ENCODE measurements at places on chromosomes 3 and 15. TPM values are rescaled to one million over a fixed set of nuclear protein-coding genes. Genes with fewer than 3 reads are reported as not detected.

Gene TNIK
- 16.3 TPM for total RNA-seq

DNA sequence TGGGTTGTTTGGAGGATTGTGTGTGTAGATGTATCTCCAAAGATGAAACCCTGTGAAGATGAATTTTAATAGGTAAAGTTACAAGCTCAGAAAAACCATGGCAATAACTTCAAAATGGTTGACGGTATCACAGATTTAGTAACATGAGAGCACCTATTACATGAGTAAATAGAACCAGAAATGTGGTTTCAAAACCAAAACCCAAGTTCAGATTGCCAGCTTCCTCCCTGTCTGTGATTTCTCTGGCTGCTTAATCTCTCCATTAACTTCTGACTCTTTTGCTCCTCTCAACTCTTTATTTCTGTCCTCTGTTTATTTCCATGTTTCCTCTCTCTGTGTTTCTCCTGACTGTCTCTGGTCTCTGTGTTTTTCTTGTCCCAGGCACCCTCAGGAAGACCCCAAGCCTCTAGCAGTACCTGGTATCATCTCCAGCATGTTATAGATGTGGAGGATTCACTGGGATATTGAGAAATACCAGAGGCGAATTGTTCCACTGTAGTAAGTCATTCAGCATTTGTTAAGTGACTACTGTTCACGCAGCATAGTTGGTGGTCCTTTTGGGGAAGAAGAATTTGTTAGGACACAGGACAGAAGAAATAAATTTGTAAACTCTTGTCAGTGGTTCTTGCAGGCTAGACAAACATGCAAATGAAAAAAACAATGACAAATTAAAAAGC lies 138.8 kb downstream of the BBX start:
- DNase-seq = no peak

- DNase-seq = no peak
Measured at GRCh38 chr15:80744415-80744814, 34.8 kb upstream of the CEMIP start.

GRCh38 chr3:172302203-172302602 lies 146.1 kb downstream of the GHSR start:
- no peak for DNase-seq

Gene NME9
- not detected for total RNA-seq

DNA sequence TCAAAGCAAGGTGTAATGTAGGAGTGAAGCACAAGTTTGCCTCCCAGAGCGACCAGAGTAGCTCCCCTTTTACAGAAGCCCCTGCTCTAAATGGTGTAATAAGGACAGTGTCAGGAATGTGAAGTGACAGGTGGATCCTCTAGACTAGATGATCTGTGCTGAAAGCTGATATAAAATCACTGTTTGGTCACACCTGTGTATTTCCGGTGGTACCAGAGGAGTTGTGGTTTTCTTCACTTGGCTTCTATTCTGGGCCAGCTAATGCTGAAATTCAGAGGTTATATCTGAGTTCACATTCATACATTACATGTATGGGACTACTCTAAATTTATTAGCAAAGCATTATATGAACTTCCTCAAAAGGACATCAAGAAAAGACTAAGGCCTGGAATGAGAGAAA lies 117.4 kb downstream of the IL1RAP start:
- DNase-seq = no peak

DNA sequence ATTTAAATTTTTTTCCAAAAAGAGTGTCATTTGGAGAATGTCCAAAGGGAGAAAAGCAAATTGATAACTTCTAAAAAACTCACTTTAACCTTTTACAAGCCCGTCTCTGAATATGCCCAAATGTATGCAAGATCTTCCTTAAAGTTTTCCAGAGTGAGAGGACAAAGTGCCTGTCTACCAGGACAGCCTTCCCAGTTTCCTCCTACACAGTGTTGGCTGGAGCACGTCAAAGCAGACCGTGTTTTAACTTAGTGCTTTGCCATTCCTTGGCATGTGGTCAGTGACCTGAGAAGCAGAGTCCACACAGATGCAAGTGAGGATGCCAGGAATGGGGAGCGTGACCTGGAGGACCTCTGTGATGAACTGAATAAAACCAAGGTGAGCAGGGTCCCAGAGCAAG lies 245.7 kb downstream of the FAM43A start:
- no peak for DNase-seq

DNA sequence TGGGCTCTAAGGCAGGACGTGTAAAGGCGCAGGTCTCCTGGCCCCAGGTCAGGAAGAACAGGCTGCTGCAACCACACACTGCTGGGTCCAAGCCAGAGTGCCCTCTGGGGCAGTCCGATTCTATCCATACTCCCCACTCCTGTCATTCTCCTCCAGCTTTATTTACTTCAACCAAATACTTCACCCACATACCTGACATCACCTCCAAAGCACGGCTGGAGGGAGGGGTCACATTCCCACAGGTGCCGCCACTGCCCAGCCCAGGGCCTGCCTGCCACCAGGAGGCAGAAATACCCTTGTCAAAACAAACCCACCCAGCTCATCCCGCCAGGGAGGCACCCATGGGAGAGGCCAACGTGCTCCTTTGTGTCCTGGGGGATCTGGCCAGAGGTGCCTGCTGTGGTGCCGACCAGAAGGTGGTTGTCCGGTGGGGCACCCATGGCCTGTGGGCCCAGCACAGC lies 100.4 kb downstream of the DAPK2 start:
- peak; percentile 38 for DNase-seq

Gene MYL3
- not detected for total RNA-seq

DNA sequence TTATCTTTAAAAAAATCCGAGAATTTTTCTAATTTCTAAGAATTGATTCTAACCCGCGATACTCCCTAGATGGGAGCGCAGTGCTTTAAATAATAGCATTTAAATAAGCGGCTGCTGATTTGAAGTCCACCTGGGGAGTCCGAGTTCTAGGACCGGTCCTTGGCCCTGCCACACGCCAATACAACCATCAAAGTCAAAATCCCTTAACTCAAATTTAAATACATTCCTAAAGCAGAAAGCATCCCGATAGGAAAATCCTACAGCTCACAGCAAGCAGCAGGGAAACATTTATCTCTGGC lies 508 bp upstream of the ECT2 start:
- no peak for DNase-seq

Gene RAB11A
- total RNA-seq = 133 TPM

- DNase-seq = no peak
Measured at GRCh38 chr3:119861681-119862080, 79.8 kb downstream of the NR1I2 start.

Gene LRRN1
- not detected for total RNA-seq

Gene EHHADH
- total RNA-seq = 18.3 TPM

- peak; percentile 53 for DNase-seq
Measured at GRCh38 chr15:62067448-62068044, 769 bp downstream of the C2CD4A start.

GRCh38 chr15:38743147-38743546 lies 178.5 kb upstream of the RASGRP1 start:
- no peak for DNase-seq

All from stomach (tissue), 19 donors.